Stimulated activated CD4-positive, alpha-beta T cell treated with anti-CD3 and anti-CD28 coated beads, TNF-alpha, amount 100 ng/mL, for 48 hours (primary cell): ENCODE measurements at places on chromosomes 3 and 15.

DNA sequence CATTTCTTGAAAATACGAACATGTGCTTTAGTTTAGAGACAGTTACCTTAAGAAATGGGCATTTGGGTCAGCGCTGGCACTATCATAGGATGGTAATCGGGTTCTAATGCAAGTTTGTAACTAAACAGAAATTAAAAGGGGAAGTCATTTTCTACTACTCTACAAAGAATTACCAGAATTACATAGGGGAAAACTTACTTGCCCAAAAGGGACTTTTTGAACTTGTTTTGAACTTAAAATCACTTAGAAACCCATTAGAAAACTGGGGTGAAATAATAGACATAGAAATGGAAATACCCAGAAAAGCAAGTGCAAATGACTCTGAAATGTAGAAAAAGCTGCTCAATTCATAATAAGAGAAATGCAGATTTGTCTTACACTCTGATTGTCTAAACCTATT is 44.9 kb downstream of the SPATA16 start:
- DNase-seq: no peak

DNA sequence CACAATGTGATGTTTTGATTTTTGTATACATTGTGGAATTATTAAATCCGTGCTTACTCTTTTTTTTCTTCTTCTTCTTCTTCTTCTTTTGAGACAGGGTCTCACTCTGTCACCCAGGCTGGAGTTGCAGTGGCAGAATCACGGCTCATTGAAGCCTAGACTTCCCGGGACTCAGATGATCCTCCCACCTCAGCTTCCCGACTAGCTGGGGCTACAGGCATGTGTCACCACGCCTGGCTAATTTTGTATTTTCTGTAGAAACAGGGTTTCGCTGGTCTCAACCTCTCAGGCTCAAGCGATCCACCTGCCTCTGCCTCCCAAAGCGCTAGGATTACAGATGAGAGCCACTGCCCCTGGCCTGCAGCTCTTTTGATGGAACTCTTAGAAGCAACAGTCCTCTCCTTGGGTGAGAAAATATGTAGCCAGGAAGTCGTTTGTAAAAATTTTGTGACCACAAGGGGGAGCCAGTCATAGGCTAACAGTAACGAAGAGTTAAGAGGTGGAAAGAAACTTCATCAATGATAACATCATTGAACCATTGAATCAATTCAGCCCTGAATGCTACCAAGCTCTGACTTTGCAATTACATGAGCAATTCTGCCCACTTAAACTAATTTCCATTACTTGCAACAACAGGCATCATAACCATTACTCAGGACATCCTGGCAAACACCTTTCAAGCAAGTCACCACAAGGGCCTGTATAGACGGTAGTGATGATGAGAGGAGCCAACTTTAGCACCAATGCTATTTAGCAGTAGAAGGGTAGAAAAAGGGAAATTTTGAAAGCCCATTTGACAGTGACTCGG is 16.7 kb upstream of the CMTM7 start:
- peak; percentile 60 for DNase-seq

GRCh38 chr3:186823386-186823785 is 17.1 kb upstream of the RFC4 start:
- no peak for DNase-seq

GRCh38 chr3:16124636-16125035 is 49.8 kb upstream of the GALNT15 start:
- DNase-seq: no peak

- no peak for DNase-seq
These were observed 15.7 kb downstream of the STARD5 start for GRCh38 chr15:81308260-81308659.

DNA sequence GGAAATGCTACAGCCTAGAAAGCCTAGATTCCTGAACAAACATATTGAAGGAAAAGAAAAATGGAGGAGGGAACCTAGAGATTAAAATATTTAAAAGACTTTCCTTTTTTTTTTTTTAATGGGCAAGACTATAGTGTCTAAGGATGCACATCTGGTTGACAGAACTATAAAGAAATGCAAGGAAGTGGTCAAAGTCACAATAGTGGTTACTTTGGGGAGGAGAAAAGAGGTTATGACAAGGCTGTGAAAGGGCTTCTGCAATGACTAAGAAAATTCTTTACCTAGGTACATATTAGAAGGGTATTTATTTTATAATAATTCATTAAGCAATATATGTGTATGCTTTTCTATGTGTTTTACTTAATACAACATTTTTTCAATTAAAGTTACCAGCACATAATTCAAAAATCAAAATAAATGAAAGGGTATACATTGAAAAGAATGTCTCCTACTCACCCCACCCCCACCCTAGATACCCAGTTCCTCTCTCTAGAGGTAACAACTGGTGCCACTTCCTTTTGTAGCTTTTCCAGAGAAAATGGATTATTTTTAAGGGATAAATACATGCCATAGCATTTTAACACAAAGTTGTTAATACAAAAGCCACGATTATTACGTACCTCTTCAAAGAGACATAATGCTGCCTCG is 70.1 kb downstream of the HERC1 start:
- no peak for DNase-seq

DNA sequence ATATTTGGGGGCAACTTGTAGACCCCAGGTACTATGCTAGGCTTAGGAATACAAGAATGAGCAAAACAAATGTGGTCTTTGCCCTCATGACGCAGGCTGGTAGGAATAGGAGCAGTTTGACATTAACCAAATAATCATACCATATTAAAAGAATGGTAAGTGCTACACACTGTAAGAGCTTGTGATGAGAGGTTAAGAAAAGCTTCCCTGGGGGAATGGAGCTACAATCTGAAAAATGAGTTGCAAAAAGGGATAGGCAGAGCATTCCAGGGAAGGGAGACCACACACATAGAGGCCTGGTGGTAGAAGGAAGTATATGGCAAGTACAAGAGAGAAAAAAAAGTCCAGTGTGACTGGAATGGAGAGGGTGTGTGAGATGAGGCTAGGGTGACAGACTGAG is 37.3 kb downstream of the TMOD3 start:
- DNase-seq: no peak

DNA sequence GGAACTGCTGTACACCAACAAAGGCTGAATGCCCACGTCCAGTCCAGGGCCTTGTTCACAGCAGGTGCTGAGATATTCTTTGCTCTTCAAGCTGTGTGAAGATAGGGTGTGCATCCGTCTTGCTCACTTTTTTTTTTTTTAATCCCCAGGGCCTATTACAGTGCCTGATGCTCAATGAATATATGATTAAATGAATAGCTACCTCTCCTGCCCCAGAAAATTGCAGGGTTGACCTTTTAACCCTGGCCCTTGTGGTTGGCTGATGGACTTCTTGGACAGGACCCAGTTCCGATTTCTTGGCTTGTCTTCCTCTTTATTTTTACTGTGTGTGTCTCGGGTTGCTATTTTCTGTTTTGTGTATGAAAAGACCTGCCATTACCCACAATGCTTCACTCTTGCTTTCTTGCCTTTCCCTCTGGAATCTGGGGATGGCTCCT is 2.9 kb upstream of the FYTTD1 start:
- DNase-seq: no peak

DNA sequence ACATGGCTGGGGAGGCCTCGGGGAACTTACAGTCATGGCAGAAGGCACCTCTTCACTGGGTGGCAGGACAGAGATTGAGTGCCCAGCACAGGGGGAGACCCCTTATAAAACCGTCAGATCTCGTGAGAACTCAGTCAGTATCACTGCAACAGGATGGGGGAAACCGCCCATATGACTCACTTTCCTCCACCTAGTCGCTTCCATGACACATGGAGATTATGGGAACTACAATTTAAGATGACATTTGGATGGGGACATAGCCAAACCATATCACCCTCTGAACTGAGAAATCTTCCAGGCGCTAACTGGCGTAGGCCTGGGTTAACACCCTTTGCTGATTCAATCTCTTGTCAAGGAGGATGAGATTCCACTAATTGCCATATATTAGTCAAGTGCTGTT is 392.3 kb downstream of the FEZF2 start:
- DNase-seq: no peak

DNA sequence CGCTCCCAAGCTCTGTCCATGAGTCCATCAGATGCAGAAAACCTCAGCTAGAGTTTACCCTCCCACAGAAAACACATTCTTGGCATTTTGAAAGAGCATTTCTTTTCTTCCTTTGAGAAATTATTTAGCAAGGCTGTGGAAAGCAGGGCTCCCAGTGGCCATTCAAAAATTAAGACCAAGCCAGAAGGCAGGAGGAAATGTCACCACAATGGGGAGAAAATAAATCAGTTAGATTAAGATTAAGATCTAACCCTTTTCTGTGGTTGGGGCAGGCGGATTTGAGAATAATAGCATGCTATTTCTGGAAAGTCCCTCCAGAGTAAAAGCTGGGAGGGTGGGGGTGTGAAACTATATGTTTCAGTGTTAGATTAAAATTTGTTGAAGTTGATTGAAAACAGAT is 20.2 kb downstream of the LRIG1 start:
- DNase-seq: no peak

- DNase-seq: no peak
These were observed 21.4 kb downstream of the MB21D2 start for GRCh38 chr3:192896208-192896607.
